ENCODE measurements at places on chromosomes 7 and 10.

GRCh38 chr7:71019706-71020105 lies 112.2 kb upstream of the GALNT17 start:
- no peak for DNase-seq

GRCh38 chr7:28105234-28105633 lies 75.4 kb downstream of the JAZF1 start:
- no peak for DNase-seq

DNA sequence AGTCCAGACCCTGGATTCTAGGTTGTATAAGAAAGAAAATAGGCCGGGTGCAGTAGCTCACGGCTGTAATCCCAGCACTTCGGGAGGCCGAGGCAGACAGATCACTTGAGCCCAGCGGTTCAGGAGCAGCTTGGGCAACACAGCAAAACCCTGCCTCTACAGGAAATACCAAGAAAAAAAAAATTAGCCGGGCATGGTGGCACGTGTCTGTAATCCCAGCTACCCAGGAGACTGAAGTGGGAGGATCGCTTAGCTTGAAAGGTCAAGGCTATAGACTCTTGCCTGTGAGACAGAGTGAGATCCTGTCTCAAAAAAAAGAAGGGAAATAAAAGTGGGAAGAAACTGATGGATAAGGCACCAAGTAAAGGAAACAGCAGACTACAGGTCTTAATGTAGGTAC lies 287.9 kb upstream of the KLF14 start:
- DNase-seq: no peak

GRCh38 chr10:44801383-44802327 lies 109.5 kb upstream of the TMEM72 start:
- DNase-seq: no peak

DNA sequence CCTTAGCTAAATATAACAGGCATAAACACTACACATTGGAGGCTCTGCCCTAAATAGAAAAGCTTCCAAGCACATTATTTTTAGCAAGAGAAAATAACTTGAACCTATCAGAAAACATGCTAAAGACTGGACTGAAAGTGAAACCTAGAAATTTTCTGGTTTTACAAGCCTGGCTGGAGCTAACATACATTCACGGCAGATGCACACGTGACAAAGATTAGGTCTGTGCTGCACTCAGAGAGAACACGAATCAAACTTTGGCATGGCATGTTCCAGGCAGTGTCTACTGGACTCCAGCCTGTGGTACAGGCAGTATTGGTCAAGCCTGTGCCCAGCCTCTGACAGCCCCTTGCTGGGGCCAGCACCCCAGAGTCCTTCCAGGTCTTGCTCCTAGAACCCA lies 94.1 kb upstream of the PCBD1 start:
- no peak for DNase-seq

DNA sequence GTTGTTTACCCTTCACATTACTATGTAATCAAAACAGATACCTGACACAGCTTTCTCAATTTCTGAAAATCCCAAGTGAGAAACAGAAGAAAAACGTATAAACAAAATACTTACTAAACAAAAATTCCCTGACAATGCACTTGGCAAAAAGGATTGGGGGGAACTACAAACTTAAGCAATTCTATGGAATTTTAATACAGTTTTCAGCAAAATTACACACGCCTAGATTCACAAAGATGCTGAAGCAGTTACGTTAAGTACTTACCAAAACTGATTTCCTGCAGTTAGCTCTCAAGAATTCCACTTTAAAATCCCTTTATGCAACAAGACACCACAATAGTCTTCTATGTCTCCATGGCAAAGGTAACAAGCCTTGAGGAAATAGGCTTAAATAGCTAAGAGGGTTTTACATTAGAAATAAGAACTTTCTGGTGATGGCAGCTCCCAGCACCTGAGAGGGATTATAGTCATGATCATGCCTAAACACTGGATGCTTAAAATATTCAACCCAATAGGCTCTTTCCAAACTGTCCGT lies 10.8 kb downstream of the TOMM7 start:
- DNase-seq: no peak

- no peak for DNase-seq
Measured at GRCh38 chr7:18174996-18175395, 147.3 kb upstream of the PRPS1L1 start.

- peak; percentile 91 for DNase-seq
Measured at GRCh38 chr10:102120142-102120990, at the start of gene LDB1. Gene LDB1 (minus strand): TSS chr10:102120368. CDS start chr10:102120110, 258 bp downstream.

DNA sequence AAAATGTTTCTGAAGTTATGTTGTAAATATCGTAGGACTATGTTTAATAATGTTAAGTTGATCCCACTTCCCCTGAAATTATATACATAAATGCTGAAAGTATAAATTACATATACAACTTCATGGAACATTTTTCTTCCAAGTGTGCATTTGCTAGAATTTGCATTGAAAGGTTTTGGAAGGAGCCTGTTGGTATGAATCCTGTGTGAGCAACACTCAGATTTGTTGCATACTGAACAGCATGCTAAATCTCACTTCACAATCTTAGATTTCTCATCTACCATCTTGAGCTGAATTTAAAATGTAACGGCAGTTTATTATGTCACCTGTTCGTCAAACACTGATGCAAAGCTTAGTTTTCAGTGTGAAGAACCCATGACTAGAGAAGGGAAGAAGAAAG lies 172.6 kb downstream of the MALRD1 start:
- DNase-seq: no peak

DNA sequence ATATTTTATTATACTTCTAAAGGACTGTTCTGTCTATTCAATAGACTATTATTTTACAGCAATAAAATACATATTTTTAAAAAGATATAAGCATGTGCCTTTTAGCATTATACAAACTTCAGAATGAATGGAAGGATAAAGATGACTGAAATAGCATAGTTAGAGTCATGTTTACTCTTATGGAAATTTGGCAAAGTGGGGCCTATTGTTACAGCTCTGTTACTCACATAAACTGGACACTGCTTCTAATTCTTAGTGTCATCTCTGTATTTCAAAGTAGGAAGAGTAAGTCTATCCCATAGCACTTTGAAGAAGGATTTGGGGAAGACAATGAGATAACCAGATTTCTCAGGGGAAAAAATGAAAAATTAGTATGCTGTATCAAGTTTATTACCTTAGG lies 168.2 kb downstream of the SKAP2 start:
- no peak for DNase-seq

DNA sequence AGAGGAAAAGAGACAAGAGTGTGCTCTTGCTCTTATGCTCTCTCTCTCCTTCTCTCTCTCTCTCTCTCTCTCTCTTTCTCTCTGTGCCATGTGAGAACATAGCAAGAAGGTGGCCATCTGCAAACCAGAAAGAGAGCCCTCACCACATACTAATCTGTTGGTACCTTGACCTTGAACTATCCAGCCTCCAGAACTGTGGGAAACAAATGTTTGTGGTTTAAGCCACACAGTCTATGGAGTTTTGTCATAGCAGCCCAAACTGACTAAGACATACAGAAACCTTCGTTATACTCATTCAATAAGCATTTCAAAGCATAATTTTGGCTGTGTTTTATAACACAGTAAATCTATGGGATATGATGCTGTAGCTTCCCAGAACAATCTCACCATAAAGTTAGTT lies 56.4 kb upstream of the PLPP4 start:
- DNase-seq: no peak

DNA sequence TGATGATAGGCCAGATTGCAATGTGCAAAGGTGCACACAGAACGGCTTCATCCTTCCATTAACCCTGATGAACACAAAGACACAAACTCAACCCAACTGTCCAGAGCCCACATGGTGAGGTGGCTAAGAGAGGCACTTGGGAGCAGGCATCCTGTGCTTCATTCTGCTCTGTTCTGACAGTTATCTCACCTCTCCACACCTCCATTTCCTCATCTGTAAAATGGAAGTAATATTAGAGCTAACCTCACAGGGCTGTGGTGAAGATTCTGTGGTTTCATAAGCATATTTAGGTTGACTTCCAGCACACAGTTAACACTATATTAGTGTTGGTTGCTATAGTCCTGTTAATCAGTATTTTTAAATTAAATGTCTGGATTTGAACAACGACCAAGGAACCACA lies 126.3 kb downstream of the TAX1BP1 start:
- DNase-seq: no peak

- DNase-seq: no peak
Measured at GRCh38 chr7:7771452-7771851, 53.0 kb upstream of the RPA3 start.

DNA sequence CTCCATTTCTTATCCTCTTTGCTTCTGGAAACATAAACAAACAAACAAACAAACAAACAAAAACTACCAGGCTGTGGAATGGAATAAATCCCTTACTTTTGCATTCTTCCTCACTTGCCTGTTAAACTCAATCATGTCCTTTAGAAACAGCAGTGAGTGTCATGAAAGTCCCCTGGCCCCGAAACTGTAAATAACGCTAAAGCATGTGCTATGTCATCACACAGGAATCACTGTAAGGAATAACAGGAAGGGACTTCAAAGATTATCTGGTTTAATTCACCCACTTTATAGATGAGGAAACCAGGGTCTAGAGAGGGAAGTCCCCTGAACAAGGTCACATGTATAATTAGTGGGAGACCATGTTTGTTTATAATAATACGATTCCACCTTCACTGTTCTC lies 159.4 kb upstream of the MEOX2 start:
- no peak for DNase-seq

DNA sequence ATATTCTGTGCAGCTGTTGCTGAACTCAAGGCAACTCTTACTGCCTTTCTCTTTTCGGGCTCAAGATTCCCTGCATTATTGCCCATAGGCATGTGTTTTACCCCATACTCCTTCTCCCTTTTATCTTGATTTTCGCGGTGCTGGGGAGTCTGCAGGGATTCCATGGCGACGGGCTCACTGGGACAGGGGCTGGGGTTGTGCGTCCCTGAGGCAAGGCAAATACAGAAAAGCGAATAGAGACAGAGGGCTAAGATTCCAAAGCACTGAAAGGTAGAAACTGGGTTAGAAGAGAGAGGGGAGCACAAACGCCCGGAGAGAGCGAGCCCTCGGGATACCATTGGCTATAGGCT lies 519 bp upstream of the RPP38 start:
- peak; percentile 88 for DNase-seq

GRCh38 chr10:30490289-30491000 lies 56.5 kb downstream of the MAP3K8 start:
- DNase-seq: no peak

DNA sequence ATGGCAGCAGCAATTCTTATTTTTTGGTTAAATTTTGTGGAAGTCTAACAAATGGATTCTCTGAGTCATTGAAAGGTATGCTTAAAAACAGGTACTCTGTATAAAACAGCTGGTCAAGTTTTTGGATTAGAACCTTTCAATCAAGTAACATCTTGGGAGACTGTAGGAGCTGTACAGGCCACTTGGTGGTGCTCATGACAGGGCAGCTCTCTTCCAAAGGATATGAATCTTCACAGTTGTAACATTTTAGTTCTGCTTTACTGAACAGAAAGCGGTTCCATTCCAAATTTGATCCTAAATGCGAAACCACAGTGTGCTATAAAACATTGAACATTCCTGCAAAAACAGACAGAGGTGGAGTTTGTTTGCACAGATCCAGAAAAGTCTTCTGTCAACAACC lies 44.5 kb upstream of the AGR3 start:
- peak; percentile 43 for DNase-seq

- DNase-seq: no peak
Measured at GRCh38 chr7:115642194-115642593, 388.4 kb downstream of the TFEC start.

DNA sequence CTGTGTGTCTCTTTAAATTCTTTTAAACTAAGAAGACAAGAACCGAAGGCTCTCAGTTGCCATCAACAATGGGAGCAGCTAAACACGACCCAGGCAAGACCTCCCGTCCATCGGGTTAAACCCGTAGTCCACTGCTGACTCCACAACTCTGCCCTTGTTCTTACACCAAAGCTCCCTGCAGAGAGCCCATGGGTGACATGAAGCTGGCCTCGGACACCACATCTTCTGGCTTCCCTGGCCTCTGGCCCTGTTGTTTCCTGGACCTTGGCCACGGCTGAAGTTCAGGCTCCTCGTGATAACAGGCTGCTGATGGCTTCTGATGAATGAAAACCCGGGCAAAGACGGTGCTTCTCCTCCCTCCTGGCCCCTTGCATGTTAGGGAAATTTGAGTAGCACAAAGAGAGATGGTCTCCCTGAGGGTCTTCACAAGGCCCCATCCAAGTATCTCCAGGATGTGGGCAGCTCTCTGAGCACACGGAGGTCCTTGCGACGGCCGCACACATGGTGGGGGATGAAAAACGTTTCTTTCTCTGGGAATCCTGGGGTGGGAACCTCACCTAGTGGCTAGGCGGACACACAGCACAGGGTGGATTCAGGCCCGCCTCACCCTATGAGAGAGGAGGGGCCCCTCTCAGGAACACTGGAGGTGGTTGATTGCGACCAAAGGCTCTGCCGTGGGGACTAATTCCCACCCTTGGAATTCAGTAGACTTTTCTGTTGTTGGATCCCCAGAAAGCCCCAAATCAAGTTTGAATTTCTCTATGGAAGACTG lies 271.1 kb downstream of the ADARB2 start:
- DNase-seq: no peak

DNA sequence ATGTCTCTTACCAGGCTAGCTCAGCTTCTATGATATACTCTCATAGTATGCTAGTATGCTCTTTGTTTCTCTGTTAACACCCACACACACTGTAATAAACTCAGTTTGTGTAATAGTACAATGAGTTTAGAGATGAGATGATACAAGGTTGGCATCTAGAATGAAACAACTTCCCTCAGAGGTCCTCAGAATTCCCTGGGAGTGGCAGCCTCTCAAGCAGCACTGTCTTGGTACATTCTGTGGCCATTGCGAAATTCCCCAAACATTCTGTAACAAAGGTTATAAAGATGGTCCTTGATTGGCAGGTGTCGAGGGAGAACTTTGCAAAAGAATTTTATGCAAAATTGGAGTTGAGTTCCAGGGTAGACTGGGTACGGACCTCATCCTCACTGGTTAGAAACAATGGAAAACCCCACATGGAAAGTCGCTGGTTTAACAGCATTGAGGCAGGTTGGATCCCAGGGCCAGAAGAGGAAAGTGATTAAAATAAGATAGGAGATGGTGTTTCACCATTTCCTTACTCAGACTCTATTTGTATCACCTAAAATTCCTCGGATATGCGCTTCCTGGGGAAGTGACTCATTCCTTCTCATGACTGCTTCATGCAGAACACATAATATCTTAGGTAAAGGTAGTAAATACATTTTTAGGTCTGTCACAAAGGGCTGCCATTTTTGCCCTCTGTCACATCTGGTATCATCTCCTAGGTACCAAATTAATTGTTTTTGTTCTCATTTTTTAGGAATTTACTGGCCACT lies 657.8 kb downstream of the SORCS1 start:
- no peak for DNase-seq

- peak; percentile 72 for DNase-seq
Measured at GRCh38 chr10:69491611-69492010, 40.3 kb downstream of the TSPAN15 start.

DNA sequence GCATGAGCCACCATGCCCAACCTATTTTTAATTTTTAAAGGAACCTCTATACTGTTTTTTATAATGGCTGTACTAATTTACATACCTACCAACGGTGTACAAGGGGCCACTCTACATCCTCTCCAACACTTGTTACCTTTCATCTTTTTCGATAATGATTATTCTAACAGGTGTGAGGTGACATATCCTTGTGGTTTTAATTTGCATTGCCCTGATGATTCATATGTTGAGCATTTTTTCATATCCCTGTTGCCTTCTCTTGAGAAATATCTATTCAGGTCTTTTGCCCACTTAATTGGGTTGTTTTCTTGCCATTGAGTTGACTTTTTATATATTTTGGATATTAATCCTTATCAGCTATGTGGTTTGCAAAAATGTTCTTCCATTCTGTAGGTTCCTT lies 167.0 kb downstream of the CTTNBP2 start:
- no peak for DNase-seq

GRCh38 chr10:72953687-72954086 lies 919 bp downstream of the PLA2G12B start:
- no peak for DNase-seq

All from Kasumi-1 (cell line).